Cortex of kidney (tissue), 1 donor: ENCODE measurements at places on chromosomes 1 and 21.

- no peak for DNase-seq
Observed at GRCh38 chr1:90838720-90839119, 121.6 kb upstream of the BARHL2 start.

- DNase-seq, result no peak
Observed at GRCh38 chr1:5967351-5968160, 24.7 kb downstream of the NPHP4 start.

GRCh38 chr1:165010418-165011070, 346.0 kb downstream of the LMX1A start:
- no peak for DNase-seq

DNA sequence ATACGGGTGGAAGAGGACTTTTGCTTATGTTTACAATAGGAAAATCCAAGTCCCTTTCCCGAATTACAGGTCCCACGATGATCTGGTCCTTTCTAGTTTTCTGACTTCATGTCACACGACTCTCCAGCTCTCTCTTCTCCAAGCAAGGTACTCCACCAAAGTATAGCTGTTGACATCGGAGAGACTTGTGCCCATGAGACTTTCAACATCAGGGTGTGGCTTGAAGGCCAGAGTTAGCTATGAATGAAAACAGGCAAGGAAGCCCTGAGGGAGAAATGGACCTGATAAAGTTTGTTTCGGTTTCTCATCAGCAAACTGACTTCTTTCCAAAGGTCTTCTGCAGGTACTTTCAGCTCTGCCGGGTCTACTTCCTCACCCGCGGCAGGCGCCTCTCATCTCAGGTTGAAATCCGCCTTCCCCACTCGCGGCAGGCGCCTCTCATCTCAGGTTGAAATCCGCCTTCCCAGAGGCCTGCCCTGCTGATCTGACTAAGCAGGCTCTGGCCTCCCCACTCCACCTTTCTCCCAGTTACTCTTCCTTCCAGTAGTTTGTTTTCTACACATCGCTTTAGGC, 2.1 kb upstream of the PER3 start:
- DNase-seq, result no peak

DNA sequence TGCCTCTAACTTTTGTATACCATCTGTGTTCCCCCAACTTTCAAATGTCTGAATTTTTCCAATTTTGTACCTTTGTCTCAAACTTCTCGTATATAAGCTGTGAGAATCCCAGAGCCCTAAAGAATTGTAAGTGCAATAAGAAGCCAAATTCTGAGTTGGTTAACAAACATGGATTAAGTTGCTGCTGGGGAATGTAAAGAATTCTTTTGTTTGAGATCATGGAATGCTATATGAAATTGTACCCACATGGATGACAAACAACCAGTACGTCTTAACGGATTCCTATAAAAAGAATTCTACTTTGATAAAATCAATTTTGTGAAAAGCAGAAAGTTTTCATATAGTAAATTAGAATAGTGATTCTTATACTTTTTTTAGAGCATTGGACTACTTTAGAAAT, 72.4 kb upstream of the CYP2J2 start:
- no peak for DNase-seq

DNA sequence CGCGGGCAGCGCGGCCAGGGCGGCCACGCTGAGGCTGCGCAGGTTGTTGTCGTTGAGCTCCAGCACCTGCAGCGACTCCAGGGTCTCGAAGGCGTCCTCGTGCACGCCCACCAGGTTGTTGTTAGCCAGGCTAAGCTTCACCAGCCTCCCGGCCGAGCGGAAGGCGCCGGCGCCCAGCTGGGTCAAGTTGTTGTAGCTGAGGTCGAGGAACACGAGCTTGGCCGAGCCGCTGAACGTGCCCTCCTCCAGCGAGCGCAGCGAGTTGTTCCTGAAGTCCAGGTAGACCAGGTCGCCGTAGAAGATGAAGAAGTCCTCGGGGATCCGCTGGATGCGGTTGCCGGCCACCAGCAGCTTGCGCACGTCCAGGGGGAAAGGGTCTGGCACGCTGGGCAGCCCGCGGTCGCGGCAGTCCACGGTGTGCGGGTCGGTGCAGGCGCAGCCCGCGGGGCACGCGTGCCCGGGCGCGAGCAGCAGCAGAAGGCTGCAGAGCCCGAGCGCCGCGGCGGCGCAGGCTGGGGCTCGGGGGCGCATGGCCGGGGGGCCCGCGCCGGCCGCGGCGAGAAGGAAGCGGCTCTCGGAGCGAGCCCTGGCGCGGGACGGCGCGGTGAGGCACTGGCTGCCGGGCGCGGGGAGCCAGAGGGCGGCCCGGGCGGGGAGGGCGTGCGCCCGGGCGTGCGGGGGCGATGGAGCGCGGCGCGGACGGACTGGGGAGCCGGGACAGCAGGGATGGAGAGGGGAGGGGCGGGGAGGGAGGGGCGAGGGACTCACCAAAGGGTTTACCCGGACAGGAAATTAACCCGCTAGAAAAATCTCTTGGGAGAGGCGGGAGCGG, 524 bp downstream of the LRRC38 start:
- DNase-seq, result no peak

GRCh38 chr1:49106445-49106844, 329.8 kb upstream of the BEND5 start:
- DNase-seq, result no peak

DNA sequence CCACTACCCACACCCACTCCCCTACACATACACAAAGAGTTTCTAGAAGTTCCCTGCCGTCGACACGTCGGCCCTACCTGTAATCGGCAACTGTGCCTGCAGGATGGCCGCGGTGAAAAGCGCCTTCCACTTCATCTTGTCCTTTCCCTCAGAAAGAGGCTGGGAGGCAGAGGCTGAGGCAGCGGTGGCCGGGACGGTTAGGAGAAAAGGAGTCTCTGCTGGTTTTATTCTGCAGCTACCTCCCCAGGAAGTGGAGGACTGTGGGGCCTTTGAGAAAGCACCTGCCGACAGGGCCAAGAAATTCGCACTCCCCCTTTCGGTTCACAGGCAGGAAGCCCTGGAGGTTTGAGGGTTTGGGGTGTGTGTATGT, at the start of gene CD247:
Gene CD247, minus strand, starts transcription at position 199 of the 370 bp plus-strand sequence. Its CDS starts 64 bp downstream, at position 135.
- no peak for DNase-seq

DNA sequence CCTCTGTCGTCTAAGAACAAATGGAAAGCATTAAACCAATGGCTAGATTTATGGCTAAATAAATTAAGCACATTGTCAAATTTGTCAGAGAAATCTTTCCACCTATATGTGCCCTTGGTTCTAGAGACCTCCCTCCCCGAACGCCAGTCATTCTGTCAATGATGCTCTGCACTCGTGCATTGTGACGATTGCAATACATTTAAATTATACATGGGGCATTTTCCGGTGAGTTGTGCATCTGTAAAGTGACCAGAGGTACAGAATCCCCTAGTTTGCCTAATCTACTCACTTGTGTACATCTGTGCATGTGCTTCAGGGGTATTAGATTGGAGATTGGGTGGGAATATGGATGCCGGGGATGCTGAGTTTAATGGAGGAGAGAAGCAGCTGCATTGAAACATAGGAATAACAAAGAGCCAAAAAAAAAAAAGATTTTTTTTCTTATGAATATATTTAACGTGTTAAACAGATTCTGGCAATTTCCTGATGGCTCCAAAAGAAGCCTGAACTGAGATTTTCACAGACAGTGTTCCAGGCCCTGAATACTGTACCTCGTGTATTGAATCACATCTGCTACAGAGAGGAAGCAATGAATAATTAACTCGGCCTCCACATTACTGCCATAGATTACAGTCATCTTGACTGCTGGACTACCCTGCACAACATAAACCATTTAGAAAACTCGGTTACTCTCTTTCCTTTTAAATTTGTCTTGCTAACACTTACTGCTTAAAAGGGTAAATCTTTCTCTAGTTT, 149.0 kb upstream of the C1orf87 start:
- no peak for DNase-seq

DNA sequence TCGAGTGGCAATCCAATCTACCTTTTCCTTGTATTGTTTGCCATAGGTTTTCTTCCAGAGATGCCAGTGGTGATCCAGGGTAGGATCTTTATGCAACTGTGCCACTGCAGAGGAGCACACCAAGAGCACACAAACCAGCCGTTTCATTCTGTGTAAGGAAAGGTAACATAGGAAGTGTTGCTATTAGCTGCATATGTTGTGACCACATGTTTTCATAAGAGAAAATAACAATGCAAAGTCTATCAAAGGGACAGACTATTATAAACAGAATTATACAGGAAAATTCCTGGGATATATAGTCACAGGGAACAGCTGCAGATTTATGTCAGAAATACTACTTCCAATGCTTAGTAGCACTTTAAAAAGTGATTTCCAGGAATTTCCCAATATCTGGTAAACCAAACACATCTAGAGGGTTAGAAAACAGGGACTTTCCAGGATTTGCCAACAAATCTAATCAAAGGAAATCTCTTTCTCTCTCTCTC, 919 bp downstream of the CTSS start:
- DNase-seq, result no peak

DNA sequence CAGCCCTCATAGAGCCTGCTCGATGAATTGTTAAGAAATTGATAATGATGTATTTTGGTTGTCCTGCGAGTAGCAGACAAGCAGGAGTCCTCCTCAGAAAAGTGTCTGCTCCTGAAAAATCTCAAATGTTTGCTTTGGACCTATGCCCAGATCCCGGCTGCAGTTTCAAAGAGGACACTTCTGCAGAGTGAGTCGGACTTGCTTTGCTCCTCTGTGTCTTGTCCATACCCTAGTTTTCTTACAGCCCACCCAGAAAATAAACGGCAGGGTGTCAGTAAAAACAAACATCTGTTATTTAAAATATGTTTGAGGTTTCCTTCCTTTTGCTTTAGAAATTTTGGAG, 2.8 kb downstream of the S100A10 start:
- DNase-seq, result no peak

DNA sequence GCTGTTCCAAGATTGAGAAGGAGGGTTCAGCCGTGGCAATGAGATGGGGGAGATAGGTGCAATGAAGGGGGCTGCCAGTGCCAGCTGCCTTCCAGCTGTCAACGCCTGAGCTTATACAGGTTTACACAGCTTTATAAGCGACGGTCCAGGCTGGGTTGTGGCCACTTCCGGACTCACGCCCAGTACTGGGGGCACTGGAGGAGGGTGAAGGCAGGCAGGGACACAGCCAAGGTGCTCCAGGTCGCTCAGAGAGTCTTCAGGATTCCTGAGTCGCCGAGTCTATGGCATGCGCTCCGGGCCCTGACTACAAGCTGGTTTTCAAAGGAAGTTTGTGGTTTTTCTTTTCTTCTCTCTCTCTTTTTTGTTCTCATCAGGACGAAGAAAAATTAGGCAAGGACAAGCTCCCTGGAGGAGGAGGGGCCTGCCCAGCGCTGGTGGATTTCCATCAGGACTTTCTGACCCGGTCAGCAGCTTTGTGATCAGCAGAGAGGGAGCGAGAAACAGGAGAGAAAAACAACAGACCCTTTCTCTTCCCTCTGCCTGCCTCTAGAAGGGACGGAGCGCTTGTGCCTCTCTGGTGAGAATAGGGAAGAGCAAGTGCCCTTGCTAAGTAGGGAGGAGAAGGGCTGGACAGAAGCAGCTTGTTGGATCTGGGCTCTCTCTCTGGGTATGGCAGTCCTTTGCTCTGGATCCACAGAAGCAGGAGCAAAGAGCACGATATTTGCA, at the start of gene MINDY1:
Gene MINDY1, minus strand, starts transcription at position 576 of the 726 bp plus-strand sequence. CDS start 4,285 bp downstream, outside the sequence.
- no peak for DNase-seq

- DNase-seq, result no peak
Observed at GRCh38 chr1:85661767-85662166, 46.5 kb downstream of the ZNHIT6 start.

DNA sequence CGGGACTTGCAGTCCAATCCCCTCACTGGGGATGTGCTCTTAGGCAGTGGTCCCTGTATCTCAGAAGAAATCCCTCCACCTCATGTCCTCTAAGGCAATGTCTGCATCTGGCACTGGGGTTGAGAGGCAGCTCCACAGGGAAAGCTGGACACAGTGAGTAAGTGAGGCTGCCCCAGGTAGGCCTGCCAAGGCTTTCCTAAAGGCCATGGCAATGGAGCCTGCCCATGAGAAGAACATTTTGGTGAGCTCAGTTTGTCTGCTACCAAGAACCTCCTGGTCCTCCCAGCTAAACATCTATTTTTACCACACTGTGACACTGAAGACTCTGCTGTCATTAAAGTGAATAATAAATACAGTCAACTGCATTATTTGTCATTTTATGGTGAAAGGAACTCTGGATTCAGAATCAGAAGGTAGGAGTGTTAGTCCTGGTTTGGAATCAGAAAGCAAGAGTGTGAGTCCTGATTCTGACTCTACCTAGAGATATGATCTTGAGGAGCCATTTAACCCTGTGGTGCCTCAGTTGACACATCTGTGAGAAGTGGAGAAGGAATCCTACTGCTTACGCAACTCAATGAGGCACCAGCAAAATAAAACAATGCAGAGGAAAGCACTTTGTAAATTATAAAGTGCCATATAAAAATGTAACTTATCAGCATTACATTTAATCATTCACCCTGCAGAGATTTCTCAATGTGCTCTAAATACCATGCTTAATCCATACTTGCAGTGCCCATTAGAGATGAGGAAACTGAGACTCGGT, 41.0 kb downstream of the TBX15 start:
- no peak for DNase-seq

DNA sequence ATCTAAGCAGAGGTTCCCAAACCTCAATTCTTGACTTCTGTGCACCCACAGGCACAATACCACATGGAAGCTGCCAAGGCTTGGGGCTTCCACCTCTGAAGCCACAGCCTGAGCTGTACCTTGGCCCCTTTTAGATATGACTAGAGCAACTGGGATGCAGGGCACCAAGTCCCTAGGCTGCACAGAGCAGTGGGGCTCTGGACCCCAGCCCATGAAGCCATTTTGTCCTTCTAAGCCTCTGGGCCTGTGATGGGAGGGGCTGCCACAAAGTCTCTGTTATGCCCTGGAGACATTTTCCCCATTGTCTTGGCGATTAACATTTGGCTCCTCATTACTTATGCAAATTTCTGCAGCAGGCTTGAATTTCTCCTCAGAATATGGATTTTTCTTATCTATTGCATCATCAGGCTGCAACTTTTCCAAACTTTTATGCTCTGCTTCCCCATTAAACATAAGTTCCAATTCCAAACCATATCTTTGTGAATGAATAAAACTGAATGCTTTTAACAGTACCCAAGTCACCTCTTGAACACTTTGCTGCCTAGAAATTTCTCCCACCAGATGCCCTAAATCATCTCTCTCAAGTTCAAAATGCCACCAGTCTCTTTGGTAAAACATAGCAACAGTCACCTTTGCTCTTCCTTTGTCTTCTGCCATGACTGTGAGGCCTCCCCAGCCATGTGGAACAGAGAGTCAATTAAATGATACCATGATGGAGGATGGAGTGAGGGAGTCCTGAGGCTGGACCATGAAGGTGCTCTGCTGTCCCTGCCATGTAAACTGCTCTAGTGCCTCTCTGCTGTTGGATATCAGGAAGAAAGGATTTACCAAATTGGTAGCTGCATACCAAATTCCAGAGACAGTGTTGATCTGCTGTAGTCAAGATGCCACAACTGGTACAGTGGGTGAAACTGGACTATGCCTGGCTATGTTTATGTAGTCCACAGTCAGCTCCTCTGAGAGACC, 37.6 kb downstream of the RUNX3 start:
- DNase-seq, result no peak
